GM19239 (cell line): ENCODE measurements at places on chromosomes 16 and 17.

GRCh38 chr16:79325226-79325945 is 275.2 kb downstream of the MAF start:
- DNase-seq: no peak

GRCh38 chr17:32523017-32523680 is 36.4 kb downstream of the CDK5R1 start:
- peak; percentile 72 for DNase-seq

DNA sequence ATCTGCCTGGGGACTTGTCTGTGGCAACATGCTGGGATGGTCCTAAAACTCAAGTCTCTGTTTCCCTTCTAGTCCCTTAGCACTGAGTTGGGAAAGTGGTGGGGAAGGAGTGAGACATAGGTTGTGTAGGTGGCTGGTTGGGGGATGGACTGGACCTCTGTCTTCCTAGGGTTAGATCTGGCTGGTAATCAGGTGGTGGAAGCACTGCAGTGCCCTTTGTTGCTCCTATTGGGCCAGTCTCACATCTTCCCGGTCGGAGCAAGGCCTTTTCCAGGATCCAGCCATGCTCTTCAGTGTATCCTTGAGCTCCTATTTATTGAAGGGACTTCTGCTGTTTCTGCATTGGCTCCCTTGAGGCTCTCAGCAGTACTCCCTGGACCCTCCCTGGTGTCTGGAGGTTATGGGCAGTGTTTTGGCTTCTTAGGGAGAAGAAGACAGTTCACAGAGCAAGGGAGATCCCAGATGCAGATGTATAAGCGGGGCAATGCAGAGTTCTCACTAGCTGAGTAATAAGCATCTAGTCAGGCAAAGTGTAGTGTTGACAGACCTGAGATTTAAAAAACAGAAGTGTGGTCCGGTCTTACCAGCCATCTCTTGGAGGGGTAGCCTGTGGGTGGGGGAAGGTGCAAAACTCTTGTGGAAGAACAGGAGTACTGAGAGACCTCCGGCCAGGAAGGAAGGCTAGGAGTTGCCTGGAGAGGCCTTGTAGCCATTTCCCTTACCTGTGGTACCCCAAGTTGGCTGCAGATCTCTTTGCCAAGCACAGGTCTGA is 1.3 kb upstream of the NUTF2 start:
- no peak for DNase-seq

DNA sequence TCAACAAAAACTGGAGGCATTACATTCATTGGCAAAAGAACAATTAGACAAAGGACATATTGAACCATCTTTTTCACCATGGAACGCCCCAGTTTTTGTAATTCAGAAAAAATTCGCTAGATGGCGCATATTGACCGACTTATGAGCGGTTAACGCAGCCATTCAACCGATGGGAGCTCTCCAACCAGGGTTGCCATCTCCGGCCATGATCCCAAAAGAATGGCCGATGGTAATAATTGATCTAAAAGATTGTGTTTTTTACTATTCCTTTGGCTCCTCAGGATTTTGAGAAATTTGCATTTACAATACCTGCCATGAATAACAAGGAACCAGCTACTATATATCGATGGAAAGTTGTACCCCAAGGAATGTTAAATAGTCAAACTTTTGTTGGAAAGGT is 21.4 kb downstream of the ALOX15B start:
- DNase-seq: peak; percentile 60

DNA sequence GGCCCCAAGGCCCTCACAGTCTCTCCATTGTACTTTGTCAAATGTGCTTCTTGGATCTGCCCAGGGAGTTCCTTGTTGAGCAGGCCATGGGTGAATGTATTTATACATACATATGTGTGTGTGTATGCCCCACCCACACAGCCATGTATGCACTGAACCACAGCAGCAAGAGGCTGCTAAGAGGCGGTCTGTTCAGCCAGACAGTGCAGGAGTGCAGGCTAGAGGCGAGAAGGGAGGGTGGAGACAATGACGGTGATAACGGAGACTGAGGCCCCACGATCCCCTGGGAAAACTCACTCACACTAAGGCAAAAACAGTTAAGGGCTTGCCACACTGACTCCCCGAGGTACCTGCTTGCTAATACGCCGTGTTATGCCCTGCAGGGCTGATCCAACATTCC is 151.0 kb upstream of the CDC42EP4 start:
- DNase-seq: no peak

- no peak for DNase-seq
These were observed 10.8 kb downstream of the LYRM1 start for GRCh38 chr16:20911361-20911760.
